ENCODE measurements at places on chromosomes 16 and 17. TPM values are rescaled to one million over a fixed set of nuclear protein-coding genes. Genes with fewer than 3 reads are reported as not detected.

The TMIGD1 gene
- total RNA-seq: not detected

The ORMDL3 gene
- 70.6 TPM for total RNA-seq

The NPIPA2 gene
- total RNA-seq: 4.1 TPM

DNA sequence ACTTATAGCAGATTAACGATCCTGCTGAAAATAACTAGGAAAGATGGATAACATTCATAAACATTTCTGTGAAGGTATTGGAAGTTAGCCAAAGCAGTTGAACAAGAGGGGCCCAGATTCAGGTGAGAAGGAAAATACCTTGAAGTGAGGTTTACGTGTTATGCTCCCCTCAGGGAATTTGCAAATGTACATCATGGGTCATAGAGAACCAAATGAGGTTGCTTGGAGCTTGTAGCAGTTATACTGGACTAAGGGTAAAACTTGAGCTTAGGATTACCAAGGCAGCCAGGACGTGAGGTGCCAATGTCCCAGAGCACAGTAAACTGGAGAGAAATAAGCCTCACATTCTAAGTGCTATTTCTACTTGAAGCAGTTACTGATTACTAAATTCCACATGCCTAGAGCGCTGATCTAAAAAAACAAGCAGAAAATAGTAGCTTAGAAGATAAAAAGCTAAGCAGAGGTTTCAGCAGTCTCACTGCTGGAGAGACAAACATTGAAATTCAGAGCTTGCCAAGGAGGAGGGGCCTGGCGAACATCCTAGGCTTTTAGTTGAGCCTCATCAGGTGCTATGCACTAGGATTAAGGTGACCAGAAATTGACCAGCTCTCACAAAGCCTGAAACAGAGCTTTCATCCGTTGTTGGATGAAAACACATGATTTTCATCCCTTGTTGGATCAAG, 136.7 kb upstream of the FAM20A start:
- no peak for DNase-seq

- no peak for DNase-seq
Measured at GRCh38 chr17:66445229-66445628, 142.8 kb downstream of the PRKCA start.

DNA sequence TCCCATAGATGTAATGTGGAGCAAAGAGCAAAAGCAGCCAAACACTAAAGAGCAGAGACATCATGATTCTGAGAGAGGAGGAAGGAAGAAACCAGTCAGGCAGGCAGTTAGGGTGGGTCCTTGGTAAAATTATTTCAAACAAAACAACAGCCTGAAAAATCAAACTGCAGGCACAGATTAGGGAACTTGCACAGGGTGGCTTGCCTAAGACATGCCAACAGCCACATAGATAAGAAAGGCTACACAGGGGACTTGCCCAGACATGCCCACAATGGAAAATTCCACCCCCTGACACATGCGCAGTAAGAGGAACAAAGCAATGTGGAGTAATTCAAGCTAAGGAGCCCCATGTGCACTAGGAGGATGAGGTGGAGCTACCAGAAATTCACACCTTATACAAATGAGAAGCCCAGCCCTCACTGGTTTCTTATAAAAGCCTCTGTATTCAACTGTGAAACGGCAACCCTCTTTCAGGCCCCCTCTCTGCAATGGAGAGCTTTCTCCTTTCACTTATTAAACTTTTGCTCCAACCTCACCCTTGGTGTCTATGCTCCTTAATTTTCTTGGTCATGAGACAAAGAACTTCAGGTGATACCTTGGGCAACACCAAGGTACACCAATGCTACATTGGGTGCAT, 7.3 kb upstream of the GAS7 start:
- DNase-seq: no peak

GRCh38 chr17:14833201-14833785, 431.8 kb downstream of the PMP22 start:
- DNase-seq: no peak

DNA sequence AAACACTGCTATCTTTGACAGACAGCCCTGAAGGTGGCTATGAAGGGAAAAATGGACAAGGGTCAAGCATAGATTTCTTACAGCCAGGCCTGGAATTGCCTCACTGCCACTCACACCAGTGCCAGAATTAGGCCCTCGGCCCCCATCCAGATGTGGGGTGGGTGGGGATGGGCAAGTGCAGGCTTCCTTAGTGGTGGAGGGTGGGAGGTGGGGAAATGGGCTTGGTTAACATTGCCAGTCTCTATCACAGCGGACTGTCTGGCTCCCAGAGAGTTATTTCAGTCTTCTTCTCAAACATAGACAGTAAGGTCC, 24.9 kb downstream of the B9D1 start:
- DNase-seq: no peak

DNA sequence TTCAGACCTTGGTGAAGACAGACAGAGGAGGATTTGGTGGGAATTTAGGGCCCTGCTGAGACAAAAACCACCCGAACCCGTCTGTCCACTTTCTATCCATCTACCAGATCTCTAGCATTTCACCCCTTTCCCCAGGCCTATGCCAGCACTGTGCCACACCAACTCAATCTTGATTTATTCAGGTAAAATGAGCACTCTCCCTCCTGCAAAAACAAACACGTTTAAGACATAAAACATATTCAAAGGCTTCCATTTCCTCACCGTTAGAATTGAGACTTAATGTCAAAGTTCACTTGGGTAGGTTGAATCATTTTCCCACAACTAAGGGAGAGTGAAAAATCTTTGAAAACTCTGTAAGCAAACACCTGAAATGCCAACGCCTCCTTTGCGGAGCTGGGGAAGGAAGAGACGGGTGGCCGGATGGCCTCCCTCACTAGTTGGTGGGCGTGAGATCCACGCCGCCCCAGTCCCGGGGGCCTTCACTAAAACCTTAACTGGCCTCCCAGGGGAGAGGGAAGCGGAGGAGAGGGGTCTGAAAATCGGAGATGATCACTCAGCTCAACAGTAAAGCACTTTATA, 862 bp downstream of the DCAKD start:
- peak; percentile 55 for DNase-seq

DNA sequence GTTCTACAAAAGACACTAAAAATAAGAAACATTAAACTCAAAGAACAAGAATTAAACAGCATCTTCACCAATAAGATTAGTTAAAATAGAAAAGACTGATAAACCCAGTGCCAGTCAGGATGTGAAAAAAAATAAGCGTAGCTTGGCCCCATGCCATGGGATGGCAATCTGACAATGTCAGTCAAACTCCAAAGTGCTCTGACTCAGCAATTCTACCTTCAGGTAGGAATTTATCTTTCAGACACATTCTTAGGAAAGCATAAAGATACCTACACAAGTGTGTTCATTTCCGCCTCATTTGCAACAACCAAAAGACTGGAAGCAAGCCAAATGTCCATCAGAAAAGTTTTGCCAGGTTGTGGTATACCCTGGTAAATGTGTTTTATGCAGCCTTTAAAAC, 9.1 kb upstream of the MPO start:
- DNase-seq: no peak

All from Caco-2 (cell line).